T-helper 1 cell (primary cell): ENCODE measurements at places on chromosomes 6 and 20.

GRCh38 chr20:32083469-32083868, 26.0 kb upstream of the TM9SF4 start:
- DNase-seq = no peak

GRCh38 chr20:53040693-53041589, 68.8 kb downstream of the TSHZ2 start:
- DNase-seq = no peak

- no peak for DNase-seq
Measured at GRCh38 chr20:59340201-59340885, 39.9 kb downstream of the EDN3 start.

DNA sequence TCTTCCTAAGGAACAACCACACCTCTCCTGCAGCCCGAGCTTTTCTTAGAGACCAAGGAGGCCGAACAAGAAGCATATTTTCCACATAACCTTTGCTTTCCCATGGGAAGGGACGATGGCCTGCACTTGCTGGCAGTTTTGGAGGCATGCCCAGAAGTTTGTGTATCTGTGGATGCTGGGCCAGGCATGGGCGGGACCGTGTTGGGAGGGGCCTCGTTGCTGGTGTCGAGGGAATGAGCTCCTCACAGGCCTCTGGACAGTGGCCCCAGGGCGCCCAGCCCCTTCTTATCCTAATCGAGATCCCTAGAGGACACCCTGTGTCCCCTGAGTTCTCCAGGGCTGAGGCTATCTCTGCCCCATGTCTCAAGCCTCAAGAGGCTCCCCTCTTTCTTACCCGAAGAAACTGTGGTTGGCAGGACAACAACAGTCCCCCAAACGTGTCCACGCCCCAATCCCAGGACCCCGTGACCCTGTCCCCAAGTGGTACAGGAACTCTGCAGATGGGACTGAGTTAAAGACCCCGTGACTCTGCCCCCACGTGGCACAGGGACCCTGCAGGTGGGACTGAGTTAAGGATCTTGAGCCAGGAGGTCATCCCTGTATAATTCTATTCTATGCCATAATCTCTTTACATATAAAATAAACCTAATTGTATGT, 99.5 kb upstream of the BHLHE23 start:
- DNase-seq = no peak

- DNase-seq = no peak
Measured at GRCh38 chr6:165301372-165302246, 7.8 kb downstream of the C6orf118 start.

GRCh38 chr20:57716901-57717300, 7.1 kb upstream of the PMEPA1 start:
- DNase-seq = no peak

GRCh38 chr6:147769496-147770087, 261.1 kb downstream of the SAMD5 start:
- DNase-seq = no peak

DNA sequence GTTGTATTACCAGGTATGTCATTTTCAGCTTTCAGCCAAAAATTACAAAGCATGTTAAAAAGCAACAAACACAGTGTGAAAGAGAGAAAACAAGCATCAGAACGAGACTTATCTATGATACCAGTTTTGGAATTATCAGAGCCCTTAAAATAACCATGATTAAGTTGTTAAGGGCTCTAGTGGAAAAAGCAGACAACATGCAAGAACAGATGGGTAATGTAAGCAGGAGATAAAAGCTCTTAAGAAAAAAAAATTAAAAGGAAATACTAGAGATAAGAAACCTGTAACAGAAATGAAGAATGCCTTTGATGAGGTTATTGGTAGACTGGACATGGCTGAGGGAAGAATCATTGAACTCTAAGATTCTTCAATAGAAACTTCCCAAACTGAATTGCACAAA, 127.5 kb upstream of the SCGN start:
- DNase-seq = no peak

GRCh38 chr6:165976684-165977083, 191.0 kb downstream of the TBXT start:
- no peak for DNase-seq

DNA sequence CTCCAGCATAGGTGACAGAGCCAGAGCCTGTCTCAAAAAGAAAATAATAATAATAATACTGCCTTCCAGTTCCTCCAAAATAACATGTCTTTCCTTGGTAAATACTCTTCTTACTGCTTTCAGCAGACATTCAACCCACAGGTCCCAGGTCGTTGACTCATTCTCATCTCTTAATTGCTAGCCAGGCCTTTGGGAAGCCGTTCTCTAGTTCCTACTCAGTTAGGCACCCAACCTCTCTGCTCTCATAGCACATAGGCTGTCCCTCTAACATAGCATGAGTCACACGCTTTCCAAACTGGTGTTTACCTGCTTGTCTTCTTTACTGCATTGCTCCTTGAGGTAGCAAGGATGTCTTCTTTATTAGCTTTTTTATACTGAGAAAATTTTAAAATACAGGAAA, 98.8 kb downstream of the LAMA2 start:
- no peak for DNase-seq

DNA sequence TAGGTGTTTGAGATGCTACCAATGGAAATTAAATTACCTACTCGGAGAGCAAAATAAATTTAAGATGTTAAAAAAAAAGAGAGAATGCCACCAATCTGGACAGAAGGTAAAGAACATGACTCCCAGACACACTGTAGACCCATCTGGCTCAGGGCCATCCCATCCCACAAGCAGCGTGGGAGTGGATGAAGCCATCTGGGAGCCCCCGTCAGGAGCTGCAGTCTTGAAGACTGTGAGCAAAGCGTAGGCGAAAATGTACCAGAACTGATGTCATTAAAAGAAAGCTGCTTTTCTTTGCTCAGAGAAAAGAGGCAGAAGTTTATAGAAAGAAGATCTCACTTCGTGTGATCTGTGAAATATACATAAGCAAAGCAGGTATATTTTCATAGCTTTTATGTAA, 815.7 kb downstream of the QKI start:
- DNase-seq = no peak

DNA sequence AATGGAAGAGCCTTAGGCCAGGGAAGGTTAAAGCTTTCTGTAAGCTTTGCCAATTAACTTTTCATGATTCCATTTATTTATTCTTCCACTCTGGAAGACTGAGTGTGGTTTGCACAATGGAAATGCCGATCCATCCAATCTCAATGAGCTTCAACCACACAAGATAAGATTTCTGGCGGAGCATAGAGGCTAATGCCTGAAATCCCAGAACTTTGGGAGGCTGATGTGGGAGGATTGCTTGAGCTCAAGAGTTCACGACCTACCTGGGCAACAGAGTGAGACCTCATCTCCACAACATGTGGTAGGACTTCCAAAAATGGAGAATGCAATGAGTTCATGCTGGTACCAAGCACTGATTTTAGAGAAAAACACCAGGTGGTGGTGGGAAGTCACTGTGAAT, 6.2 kb downstream of the ENPP1 start:
- no peak for DNase-seq

GRCh38 chr6:74871757-74872156, 334.1 kb downstream of the COL12A1 start:
- DNase-seq = no peak

DNA sequence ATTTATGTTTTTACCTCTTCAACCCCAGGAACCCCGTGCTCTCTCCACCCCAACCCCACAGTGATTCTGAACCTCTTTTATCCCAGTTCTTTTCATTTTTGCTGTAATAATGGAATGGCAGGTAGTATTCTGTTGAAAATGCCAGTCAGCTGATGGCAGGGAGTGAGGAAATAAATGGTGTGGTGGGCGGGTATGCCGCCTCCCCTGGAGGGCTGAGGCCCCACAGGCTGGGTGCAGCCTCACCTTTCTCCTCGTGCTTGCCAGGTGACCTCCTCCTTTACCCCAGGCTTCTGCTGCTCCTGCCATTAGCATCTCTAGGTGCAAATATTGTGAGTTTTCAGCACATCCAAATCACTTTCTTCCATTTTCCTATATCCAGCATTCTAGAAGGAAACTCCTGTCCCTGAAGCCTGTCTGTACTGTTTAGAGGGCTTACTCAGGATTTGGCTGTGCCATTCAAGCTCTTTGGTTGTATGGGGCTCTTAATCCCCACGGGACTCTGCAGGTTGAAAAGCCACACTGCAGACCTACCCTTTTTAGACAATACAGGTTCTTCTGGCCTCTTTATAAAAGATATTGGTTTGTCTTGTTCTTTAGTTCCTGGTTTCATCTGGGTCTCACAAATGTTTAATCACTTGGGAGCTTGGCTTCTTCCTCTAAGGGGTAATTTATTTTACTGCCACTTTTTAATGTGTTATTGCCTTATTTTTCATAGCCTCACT, 201.8 kb downstream of the JARID2 start:
- no peak for DNase-seq

DNA sequence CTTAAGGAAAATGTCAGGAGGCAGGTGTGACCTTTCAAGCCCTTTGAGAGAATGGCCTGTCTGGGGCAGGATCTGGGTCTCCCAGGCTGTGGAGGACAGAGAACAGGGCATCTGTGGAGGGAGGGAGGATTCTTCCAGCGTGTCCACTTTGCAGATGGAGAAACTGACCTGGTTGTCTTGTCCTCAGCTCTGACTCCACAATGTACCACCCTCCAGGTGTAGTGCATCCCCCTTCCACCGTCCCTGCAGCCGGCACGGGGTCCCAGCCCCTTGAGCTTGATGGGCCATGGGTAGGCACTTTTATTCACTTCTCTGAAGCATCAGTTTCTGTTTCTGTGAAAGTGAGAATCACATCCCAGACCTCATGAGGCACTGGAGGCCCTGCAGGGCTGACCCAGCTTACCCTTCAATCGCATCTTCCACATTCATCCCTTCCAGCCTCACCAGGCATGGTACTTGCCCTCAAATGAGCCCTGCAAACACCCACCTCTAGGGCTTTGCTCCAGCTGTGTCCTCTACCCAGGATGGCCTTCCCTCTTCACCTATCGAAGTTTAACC, 4.6 kb upstream of the TGM2 start:
- DNase-seq = no peak
